ENCODE measurements at places on chromosomes 1 and 21.
A peak's percentile ranks its signal among the peaks of the same experiment; 100 is the strongest.

DNA sequence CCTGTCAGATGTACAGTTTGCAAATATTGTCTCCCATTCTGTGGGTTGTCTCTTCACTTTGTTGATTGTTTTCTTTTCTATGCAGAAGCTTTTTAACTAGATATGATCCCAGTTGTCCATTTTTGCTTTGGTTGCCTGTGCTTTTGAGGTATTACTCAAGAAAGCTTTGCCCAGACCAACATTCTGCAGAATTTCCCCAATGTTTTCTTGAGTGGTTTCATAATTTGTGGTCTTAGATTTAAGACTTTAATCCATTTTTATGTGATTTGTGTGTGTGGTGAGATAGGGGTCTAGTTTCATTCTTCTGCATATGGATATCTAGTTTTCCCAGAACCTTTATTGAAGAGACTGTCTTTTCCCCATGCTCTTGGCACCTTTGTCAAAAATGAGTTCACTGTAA lies 116.9 kb downstream of the DUSP10 start:
- no peaks in the 10 kb centered on the region for H3K27me3 ChIP-seq
- H3K36me3 ChIP-seq = no peaks in the 10 kb centered on the region
- H3K27ac ChIP-seq = no peak overlapping the region
- no peaks in the 10 kb centered on the region for H3K4me1 ChIP-seq
- H3K4me3 ChIP-seq = no peak overlapping the region

DNA sequence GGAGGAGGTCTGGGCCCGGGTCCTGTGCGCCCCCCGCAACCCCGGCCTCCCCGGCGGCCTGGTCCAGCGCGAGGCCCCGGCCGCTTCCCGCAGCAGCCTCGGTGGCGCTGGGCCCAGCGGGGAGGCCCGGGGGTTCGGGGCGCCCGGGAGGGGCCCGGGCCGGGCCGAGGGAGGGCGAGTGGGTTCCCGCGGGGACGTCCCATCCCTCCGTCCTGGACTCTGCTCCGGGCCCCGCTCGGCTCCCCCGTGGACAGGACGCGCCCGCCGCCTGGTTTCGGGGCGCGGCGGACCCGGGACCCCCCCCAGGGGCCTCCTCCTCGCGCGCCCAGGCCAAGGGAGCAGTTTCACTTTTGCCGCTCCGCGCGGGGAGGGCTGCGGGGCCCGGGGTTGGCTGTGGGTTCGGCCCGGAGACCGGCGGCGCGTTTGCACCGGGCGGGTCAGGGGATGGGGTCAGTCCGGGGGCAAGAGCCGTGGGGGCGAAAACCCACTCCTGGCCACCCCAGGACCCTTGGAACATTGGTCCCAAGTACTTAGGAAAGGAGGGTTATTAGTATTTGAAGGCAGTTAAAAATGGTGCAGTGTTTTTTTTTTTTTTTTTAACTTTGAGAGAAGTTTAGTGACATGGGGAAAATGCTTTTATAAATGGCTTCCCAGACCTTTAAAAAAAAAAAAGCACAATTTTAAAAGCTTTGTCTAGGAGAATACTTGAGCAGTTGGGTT lies 677 bp downstream of the AGPAT3 start:
- H3K27ac ChIP-seq = peak overlapping the region; percentile 84
- peaks cover 16% of the 10 kb centered on the region for H3K36me3 ChIP-seq
- H3K27me3 ChIP-seq = no peaks in the 10 kb centered on the region

- H3K27ac ChIP-seq = no peak overlapping the region
- H3K4me3 ChIP-seq = no peak overlapping the region
- H3K36me3 ChIP-seq = no peaks in the 10 kb centered on the region
- no peaks in the 10 kb centered on the region for H3K4me1 ChIP-seq
- H3K27me3 ChIP-seq = no peaks in the 10 kb centered on the region
- DNase-seq = no peak
Observed at GRCh38 chr1:25173809-25174340, 58.4 kb downstream of the SYF2 start.

- H3K27me3 ChIP-seq = no peaks in the 10 kb centered on the region
- DNase-seq = no peak
- no peak overlapping the region for H3K27ac ChIP-seq
- no peaks in the 10 kb centered on the region for H3K36me3 ChIP-seq
Observed at GRCh38 chr1:77467021-77467595, 185.3 kb downstream of the AK5 start.

DNA sequence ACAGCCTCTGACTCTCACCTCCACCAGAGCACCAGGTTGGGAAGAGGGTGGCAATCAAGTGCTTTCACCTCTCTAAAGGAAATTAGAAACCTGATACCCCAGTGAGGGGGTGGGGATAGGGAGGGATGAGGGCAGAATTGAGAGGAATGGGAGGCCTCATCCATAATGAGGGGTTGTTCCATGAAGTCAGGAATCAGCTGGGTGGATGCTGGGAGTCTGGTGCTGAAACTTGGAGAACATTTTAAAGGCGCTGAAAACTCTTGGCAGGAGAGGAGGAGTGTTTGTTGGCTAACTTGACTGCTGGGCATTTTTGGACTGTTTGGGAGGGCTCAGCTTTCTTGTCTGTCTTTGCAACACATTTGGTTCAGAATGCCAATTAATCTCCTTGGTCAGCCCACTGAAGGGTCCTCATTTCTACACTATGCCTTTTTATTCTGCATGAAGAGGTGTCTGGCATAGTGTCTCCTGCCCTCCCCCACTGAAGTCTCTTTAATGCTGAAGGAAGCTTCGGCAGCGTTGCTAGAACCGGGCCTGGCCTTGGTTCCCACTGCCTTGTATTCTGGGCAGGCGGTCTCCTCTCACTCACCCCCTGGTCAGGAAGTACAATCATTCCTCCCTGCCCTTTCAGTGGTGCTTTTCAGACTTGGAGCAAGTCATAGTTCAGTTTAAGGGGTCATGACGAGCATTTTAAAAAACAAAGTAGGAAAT lies 2.2 kb downstream of the PHGDH start:
- no peaks in the 10 kb centered on the region for H3K36me3 ChIP-seq
- H3K27ac ChIP-seq = no peak overlapping the region

DNA sequence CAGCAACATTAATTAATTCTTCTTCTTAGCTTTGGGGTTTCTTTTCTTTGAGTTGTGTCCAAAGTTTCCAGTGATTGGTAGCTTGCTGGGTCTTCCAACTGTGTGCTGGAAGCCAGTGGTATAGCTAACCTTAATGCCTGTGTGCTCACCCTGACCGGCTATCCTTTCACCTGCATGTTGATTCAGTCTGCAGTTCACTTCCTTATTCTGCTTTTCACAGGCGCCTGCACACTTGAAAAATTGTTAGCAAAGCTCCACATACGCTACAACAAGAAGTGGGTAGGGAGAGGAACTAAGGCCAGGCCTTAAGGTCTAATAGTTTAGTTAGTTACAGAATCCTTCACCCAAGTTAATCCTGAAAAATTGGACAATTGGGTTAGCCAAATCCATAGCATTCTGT lies 35.7 kb downstream of the NCF2 start:
- no peaks in the 10 kb centered on the region for H3K4me1 ChIP-seq
- no peaks in the 10 kb centered on the region for H3K27me3 ChIP-seq
- no peak overlapping the region for H3K27ac ChIP-seq
- H3K4me3 ChIP-seq = no peak overlapping the region
- peaks cover 68% of the 10 kb centered on the region for H3K36me3 ChIP-seq
- DNase-seq = peak; percentile 27

GRCh38 chr1:215883004-215883403 lies 315.9 kb downstream of the KCTD3 start:
- H3K4me1 ChIP-seq = no peaks in the 10 kb centered on the region
- no peaks in the 10 kb centered on the region for H3K36me3 ChIP-seq
- H3K27ac ChIP-seq = no peak overlapping the region
- H3K4me3 ChIP-seq = no peak overlapping the region
- DNase-seq = no peak

DNA sequence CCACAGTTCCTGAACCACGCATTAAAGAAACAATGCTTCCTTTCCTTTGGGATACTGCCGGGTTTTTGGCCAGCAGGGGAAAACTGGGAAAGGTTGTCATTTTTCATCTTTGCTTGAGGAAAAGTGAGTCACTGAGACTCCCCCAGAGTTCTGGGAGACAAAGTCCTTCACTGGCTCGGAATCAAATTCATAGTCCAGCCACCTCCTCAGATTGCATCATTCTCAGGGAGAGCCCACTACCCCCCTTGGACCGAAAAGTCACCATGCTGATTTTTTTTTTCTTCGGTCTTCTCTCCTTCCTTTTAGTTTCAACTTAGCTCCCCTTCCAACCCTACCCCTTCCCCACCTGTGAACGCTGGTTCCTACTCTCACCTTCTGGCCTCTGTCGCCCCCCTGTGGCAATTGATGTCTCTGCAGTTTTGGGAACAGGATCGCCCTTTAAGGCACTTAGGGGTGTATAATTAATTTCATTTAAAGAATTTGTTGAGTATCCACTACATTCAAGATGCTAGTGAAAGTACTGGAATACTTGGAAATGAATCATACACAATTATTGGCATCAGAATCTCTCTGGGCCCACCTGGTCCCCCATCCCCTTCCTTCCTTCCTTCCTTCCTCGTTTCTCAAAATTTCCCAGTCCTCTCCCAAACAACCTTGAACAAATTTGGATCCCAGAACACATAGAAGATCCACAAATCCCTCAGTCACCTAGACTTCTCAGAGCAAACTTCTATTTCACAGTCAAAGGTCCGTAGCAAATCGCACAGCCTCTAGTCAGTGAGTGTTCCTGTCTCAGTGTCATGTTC lies 6.9 kb downstream of the ACKR1 start:
- H3K27ac ChIP-seq = no peak overlapping the region
- peaks cover 27% of the 10 kb centered on the region for H3K4me1 ChIP-seq
- no peak overlapping the region for H3K4me3 ChIP-seq
- no peaks in the 10 kb centered on the region for H3K36me3 ChIP-seq
